Regular cardiac myocyte (primary cell): ENCODE measurements at places on chromosomes 13 and 19. TPM values are rescaled to one million over a fixed set of nuclear protein-coding genes. Genes with fewer than 3 reads are reported as not detected.

FLT3LG gene
- 1.5 and 3.4 TPM in 2 replicates for total RNA-seq

CYP2S1 gene
- under 0.01 and 1.3 TPM in 2 replicates for total RNA-seq

CCDC9 gene
- total RNA-seq = 6.2 and 20.1 TPM in 2 replicates

ZNF835 gene
- total RNA-seq = 0.38 and 1.7 TPM in 2 replicates

OR7C1 gene
- not detected in 2 replicates for total RNA-seq

ZNF506 gene
- 7.7 and 15.2 TPM in 2 replicates for total RNA-seq

UNC13A gene
- total RNA-seq = 1.3 and 3.9 TPM in 2 replicates

MIA gene
- 0.85 TPM in 1 of 2 replicates, not detected in the other for total RNA-seq

ICAM1 gene
- total RNA-seq = 5.2 and 23.1 TPM in 2 replicates

DIRAS1 gene
- 0.19 and 0.85 TPM in 2 replicates for total RNA-seq
